ENCODE measurements at places on chromosomes 5 and 9.
A peak's percentile ranks its signal among the peaks of the same experiment; 100 is the strongest.

DNA sequence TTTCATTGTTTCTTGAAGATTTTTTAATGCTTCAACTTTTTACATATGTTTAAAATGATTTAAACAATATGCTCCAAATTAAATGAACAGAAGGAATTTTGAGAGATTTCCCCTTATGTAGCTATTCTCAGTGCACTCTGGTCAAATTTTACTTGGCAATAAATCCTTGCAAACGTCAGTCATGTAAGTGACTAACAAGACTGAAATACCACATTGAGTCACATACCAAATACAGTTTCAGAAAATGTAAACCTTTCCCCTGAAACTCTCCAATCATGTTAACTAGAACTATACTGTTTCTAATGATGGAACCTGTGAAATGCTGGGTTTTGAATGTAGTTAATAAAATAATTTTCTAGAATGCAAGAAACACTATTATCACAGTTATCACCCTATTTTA is 29.6 kb downstream of the SAR1B start:
- no peak for DNase-seq

- DNase-seq: peak; percentile 86
Measured at GRCh38 chr5:59786334-59786805, 107.2 kb downstream of the PDE4D start.

DNA sequence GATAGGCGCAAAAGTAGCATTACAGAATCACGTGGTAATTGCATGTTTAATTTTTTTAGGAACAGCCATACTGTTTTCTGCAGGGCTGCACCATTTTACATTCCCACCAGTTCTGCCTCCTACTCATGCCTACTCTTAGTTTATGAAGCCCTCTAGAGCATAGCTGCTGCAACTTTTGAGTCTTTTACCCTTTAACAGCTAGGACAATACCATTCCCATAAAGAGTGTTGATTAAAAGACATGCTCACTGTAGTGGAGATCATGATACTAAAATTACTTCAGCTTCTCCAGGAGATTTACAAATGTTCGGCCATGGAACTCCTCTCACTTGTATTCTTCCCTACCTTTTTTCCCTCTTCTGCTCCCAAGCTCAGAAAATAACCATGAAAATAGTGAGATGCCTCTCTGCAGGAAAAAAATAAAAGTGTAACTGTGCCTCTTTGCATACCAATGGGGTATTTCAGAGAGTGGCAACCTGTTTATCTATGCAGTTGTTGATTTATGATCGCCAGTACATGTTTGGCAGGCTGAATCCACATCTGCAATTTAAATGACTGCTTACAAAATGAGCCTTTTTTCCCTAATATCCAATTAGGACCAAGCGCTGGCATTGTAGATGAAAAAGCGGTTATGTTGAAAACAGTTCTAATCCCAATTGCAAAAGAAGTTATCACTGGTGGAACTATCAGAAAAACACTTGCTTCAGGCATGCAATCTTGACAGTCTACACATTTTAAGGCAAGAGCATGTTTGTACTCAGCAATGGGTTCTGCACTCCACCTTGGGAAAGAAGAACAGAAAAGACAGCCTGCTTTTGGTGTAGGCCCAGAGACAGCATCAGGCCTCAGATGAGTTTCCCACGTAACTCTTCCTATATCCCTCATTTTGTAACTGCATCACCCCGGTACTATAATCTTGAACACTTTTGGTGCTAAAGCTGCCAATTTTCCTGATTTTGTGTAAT is 131.1 kb downstream of the ADAMTSL1 start:
- DNase-seq: no peak

DNA sequence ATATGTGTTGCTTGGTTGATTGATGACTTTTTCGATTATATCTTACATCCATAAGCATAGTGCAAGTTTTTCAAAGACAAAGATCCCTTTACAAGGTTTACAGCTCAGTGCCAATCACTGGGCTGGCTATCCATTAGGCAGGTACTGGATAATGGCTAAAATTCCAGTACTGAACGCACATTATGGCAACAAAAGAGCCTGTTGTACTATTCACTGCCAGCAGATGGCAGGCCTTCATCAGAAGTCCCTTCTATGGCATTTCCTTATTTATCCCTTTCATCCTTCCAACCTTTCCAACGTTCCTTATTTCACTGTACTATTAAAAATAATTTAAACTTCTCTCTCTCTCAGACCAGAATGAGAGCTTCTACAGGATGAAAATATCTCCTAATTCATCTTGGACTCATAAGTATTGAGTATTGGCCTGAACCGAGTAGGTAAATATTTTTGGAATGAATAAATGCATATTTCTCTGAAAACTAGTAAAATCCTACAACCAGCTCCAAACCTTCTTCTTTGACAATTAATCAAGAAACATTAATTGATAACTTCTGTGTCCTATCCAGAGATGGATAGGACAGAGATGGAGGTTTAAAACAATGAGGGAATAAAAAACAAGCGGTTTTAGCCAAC is 6.7 kb upstream of the WNT8A start:
- DNase-seq: no peak

GRCh38 chr9:131810351-131811170 is 70.7 kb upstream of the RAPGEF1 start:
- no peak for DNase-seq

- no peak for DNase-seq
Measured at GRCh38 chr9:125161284-125161918, 18.1 kb upstream of the SCAI start.

DNA sequence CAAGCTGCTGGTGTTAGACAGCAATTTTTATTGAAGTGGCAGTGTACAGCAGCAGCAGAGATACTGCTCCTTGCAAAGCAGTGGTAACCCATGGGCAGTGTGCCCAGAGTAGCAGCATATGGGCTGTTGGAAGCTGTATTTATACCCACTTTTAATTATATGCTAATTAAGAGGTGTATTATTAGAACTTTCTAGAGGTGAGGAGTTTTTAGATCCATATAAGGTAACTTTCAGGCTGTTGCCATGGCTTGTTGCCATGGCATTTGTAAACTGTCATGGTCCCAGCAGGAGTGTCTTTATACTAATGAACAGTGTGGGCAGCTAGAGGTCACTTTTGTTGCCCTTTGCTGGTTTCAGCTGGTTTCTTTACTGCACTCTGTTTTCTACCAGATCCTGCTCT is 3.7 kb upstream of the PJA2 start:
- no peak for DNase-seq

DNA sequence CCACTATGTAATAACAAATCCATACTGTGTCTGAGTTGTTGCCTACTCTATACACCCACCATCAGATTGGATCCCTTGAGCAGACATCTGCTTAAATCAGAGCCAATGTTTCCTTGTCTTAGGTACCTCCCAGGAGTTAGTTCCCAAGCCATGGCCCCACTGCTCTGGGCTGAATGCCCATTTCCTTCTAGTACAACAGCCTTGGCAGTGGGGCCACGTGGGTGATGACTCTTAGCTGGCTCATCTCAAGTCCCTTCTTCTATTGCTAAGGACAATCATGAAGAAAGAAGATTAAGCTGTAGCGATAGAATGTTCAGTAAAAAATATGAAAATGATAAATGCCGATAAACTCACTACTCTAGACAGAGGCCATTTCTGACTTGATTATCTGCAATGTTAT is 16.6 kb downstream of the PTGR1 start:
- DNase-seq: no peak

DNA sequence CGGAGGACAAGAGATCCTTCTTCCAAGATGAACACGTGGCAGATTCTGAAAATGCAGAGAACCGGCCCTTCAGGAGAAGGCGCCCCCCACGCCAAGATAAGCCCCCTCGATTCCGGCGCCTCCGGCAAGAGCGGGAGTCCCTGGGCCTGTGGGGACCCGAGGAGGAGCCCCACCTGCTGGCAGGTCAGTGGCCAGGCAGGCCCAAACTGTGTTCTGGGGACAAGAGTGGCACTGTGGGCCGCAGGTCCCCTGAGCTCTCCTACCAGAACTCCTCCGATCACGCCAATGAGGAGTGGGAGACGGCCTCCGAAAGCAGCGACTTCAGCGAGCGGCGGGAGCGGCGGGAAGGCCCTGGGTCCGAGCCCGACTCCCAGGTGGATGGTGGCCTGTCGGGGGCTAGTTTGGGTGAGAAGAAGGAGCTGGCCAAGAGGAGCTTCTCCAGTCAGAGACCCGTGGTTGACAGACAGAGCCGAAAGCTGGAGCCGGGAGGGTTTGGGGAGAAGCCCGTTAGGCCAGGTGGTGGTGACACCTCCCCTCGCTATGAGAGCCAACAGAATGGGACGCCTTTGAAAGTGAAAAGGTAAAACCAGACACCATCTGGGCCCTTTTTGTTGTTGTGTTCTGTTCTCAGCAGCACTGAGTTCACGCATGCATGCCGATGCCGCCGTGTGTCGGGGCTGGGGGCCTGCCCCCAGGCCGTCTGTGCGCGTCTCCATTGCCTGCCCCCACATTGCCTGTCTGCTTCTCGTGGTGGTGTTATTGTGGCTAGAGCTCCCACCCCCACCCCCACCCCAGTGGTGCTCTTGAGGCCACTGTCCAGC is 26.6 kb upstream of the POMT1 start:
- DNase-seq: no peak

GRCh38 chr5:91281401-91281800 is 101.7 kb downstream of the ARRDC3 start:
- peak; percentile 93 for DNase-seq

DNA sequence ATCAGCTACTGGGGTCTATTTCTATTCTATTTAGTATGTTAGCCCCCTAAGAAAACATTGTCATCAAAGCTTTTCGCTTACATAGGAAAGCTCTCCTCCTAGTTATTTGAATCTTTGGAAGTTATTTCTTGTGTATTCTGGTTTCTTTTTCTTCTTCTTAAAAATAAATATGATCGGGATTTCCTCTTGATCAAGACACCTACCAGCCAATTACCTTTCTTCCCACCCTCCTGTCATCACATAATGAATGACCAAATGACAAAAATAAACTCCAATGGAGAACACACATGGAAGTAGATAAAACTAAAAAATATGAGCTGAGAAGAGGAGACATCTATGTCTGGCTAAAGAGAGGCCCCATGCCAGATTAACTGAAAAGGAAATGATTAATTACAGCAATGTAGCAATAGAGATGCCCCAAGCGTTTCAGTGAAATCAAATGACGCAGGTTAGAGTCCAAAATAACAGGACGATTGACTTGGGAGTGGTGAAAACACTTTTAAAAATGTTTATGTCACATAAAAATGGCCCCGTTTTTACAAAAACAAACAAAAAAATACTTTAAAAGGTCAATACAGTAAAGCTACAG is 59.5 kb upstream of the PCSK1 start:
- DNase-seq: no peak

DNA sequence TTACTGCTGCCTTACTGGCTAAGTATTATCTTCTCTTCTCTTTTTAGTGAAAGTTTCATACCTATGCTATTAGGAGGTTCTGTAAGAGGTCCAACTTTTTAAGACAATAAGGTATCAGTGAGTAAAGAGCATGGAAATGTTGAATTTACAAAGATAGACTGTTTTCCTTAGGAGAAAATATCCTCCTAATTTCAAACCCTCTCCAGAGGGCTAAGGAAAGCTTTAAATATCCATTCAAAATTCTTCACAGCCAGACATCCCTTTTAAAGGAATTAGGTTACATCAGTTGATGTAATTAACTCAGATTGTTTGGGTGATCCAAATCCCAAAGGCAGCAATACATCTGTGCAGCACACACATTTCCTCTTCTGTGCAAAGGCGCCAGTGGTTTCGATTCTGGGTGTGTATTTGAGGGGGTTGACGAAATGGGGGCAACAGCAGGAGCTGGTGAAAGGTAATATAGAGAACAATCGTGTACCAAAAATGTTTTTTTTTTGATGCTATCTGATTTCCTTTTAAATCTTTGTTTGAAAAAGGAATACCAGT is 273.8 kb upstream of the RPS23 start:
- DNase-seq: no peak

DNA sequence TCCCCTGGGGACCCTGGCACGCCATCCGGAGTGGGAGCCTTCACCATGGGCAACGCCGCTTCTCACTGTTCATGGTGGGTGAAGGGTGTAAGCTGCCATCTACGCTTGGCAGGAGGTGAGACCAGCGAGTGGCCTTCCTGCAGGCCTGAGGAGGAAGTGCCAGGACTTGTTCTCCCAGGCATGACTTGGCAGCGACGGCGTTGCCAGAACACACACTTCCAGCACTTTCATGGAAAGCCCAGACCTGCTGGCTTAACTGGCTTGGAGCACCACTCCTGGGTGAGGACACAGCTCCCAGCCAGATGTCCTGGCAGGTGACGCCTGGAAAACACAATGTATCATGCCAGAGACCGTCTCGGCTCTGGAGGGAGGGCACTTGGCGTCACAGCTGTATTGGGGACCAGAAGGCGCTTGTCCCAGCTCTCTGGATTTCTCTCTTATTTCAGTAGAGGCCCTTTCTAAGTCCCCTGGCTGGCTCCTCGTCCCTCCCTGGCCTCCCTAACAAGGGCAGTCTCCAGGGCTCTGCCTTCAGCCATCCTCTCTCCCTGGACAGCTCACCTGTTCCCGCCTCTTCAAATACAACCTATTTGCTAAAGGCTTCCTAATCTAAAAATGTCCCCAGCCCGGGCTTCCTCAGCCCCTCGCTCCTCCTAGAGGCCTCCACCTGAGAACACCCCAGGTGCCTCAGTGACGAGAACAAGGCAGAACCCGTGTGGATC is 188.3 kb downstream of the OLFM1 start:
- no peak for DNase-seq

- DNase-seq: no peak
Measured at GRCh38 chr5:132059043-132059695, 1.3 kb upstream of the IL3 start.

DNA sequence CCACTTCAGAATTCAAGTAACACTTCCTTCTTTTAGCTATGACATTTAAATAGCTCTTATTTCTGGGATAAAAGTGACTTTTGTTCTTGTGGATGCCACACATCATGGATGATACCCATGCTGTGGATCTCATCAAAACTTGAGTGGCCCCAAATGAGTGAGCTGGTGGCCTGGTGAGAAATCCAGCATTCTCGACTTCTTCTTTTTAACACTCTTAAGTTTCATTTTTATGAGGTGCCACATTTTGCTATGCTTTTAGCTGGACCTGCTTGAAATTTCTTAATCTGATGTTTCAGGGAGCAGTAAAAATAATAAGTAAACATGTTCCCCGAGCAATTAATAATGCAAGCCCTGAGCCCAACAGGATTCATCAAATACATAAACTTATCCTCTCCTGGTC is 384.8 kb upstream of the MEF2C start:
- no peak for DNase-seq

- no peak for DNase-seq
Measured at GRCh38 chr5:157900644-157901043, 41.7 kb upstream of the CLINT1 start.

GRCh38 chr9:105444130-105444529 is 3.7 kb upstream of the FSD1L start:
- DNase-seq: no peak

DNA sequence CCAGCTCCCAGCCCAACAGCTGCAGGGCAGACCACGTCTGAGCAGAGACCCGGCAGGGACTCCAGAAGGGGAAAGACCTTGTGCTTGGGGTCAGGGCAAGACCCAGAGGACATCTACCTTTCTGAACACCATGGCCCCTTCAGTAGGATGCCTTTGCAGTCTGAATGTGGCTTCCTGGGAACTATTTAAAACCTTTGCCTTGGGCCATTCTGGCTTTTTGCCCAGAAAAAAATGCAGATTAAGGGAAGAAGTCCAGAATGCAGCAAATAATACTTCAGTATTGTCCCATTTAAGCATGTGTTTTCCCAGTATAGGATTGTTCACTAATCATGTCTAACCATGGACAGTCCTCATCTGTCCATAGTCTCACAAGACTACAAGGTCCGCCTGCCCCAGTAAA is 67.5 kb upstream of the ERCC6L2 start:
- DNase-seq: no peak

- DNase-seq: no peak
Measured at GRCh38 chr5:131720714-131721113, 76.1 kb downstream of the FNIP1 start.

All from kidney epithelial cell (primary cell).